ENCODE measurements at places on chromosomes 7 and 10. TPM values are rescaled to one million over a fixed set of nuclear protein-coding genes. Genes with fewer than 3 reads are reported as not detected.
A peak's percentile ranks its signal among the peaks of the same experiment; 100 is the strongest.

PSD gene
- 30.9 TPM for polyA plus RNA-seq

DNA sequence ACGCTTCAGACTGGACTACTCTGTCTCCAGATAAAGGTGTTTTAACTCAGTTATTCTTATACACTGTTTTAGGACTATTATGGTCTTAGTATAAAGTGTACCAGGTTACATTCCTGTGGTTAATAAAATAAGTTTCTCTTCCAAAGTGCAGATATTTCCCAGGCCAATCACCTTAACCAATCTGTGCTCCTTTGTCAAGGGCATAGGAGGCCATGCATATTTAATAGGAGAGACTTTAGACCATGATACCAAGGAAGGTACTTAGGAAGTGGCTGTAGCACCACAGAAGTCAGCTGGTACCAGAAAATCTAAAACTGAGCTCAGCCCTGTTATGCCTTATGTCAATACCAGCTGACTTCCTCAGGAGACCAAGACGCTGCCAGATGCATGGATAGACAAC lies 226.5 kb upstream of the TMEM72 start:
- no peak for DNase-seq

DNA sequence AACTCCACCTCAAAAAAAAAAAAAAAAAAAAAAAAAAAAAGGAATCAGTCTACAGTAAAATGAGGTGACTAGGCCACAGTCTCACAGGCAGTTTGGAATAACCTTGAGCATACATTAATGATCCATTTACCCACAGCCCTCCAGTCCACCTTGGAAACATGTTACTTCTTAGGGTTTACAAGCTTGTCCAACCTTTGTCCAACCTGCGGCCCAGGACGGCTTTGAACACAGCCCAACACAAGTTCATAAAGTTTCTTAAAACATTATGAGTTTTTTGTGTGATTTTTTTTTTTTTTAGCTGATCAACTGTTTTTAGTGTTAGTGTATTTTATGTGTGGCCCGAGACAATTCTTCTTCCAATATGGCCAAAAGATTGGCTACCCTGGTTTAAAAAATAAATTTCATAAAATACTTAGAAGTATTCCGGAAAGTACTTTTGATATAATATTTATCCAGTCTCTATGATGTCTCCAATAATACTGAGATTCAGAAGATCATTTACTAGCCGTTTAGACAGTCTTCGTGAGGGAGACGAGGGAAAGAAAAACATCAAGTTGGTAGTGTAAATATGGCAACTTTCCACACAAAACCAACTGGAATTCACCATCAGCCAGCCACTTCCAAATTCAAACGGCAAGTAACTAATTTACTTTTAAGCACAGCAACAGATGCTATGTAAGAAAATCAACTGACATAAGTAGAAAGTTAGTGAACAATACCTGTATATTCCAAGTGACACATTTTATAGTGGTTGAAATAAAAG lies 9.9 kb downstream of the BAZ1B start:
- no peak for DNase-seq

DNA sequence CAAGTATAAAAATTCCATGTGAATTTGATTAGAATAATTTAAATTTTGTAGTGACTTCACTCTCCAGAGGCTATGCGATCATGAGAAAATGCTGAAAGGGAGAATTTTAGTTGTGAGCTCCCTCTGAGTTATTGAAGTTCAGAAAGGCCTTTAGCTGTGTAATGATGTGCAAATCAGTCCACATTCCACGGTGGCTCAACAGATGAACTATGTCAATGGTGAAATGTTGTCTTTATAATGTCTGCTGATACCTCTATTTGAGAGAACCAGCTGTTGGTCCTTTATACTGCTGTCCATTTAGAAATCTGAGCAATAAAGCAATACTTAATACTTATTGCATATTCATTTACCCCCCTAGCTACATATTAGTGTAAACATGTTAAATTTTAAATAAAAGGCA lies 7.1 kb upstream of the ITGB8 start:
- no peak for DNase-seq

- DNase-seq: no peak
These were observed 21.5 kb upstream of the MYL10 start for GRCh38 chr7:101650579-101651081.

- DNase-seq: no peak
These were observed 305.1 kb downstream of the PTPRN2 start for GRCh38 chr7:158282461-158283001.

- no peak for DNase-seq
These were observed 61.1 kb downstream of the SORBS1 start for GRCh38 chr10:95500097-95500496.

- DNase-seq: no peak
These were observed 60.2 kb downstream of the THNSL1 start for GRCh38 chr10:25076506-25077177.

DNA sequence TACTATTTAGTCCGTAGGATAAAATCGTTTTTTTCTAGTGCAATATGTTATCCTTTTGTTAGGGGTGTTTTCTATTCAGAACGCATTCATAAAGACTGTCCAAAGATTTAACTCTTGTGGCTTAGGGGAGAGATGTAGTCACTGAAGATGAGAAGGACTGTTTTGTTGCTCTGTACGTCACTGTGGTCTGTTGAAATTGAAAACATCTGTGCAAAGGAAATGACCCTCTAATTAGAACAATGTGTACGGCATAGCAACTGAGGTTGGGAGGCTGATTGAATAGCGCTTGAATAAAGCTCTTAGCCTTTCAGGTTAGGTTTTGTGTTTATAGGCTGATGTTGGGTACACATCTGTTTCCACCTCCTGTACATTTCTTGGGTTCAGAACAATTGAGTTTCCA lies 453.4 kb upstream of the AKR1E2 start:
- no peak for DNase-seq

DNA sequence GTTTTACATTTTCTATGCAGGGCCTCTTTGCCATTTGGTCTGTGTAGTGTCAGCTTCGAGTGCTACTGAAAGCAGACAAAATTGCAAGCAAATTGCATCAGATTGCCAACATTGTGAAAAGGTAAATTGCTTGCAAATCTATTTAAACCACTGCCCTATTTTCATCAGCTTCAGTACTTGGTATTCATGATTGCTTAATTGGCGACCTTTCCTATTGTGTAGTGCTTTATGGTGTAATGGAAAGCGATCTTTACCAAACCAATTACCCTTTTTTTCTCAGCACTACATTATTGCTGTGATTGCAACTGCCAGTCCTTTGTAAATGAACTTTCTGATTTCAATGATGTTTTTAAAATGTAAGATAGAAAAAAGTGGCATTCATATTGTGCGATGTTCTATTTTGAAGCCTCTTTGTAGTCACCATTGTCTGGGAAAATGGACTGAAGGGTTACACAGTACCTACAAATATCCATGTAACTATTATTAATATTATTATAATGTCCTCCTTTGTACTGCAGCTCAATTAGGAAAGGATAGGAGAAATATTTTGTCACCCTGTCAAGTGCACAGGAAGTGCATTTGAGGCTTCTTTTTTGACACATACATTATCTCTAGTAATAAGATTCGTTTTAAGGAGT lies 177.7 kb upstream of the SP8 start:
- DNase-seq: no peak

DNA sequence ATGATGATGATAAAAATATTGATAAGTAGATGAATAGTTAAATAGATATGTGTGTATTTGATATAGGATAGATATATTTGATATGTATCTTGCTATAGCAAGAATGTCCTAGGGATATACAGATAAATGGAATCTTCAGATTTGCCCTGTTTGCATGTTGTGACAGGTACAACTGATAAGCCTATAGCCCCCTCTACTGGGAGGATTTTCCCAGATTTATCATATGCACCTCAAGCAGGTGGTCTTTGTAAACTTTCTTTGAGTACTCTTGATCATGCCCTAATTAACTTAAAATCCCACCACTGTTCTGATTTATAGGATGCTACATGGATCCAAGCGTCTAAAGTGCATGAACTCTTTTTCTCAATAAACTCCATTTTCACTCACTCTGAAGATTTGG lies 1050.7 kb downstream of the SORCS3 start:
- DNase-seq: no peak

GRCh38 chr7:117205873-117206272 lies 117.0 kb downstream of the WNT2 start:
- no peak for DNase-seq

DNA sequence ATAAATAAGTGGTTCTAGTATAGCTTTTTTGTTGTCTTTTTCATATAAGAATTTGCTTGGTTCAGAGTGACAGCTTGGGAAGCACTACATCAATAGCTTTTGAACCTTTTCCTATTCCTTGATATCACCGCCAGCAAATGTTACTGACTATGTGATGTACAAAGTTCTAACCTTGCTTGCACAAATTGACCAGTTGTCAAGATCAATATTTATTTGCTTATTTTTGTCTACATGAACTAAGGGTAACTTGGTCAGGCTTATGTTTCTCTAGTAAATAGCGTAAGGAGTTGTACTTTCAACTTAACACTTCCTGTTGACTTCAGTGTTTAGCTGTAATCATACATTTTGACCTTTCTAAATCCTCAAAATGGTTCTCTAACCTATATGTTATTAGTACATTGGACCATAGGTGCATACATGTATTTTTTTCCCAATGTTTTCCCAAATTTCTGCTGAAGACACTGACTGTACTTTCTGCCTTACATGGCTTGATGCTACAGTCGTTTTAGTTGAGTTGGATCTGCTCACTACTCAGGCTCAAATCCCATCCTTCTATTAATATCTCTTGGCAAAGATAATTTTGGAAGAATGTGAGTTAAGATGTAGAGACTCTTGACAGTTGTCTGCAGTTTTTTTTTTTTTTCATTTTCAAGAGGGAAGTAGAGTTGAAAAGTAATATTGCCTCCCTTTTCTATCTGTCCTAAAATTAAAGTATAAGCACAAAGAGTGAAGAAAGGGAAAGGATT lies 239.1 kb upstream of the KAT6B start:
- no peak for DNase-seq

DNA sequence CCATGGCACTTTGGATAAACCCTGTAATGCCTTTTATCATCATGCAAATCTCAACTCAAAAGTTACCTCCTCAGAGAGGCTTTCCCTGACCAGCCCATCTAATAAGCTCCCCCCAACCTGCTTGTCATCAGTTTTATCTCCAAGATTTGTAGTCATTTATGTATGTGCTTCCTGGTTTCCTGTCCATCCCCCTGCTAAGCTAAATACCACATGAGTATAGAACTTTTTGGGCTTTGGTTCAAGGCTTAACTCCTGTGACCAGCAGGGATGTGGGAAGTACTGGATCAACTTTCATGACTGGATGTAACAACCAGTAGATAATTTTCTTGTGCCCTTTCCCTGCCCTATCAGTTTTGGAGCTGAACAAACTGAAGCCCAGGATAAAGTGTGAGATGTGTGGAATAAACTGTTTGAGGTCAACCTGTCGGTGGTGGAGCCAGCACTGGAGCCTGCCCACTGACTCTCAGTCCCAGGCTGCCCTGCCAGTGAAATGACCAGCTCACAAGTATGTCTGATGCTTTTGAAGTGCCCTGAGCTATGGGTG lies 148.6 kb downstream of the CYP26A1 start:
- DNase-seq: no peak

SCART1 gene
- 3.9 TPM for polyA plus RNA-seq

KBTBD2 gene
- polyA plus RNA-seq: 13.3 TPM

TFR2 gene
- polyA plus RNA-seq: 1.1 TPM

ASB10 gene
- not detected for polyA plus RNA-seq

GIMAP7 gene
- 8.4 TPM for polyA plus RNA-seq

DNA sequence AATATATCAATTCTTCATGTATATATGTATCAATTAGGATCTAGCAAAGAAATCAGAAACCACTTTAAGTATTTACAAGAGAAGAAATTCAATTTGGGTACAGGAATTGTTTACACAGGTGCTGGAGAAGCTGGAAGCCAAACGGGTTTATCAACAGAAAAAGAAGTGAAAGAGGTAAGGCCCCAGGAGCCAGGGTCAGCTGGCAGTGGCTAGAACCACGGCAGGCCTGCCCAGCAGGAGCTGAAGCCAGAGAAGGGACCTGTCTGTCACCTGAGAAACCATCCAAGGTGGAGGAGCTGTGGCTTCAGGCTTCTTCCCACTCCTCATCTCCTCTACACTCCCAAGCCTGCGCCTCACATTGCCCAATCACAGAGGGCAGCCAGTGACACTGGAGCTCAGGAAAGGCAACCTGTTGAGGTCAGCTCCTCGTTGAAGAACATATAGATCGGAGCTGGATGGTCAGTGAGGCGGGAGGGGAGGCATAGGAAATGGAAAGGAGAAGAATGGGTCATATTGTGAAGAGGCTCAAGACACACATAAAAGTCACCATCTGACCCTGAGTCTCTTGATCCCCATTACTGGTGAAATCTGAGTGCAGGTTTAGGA lies 182.6 kb downstream of the REEP3 start:
- DNase-seq: peak; percentile 82

DNA sequence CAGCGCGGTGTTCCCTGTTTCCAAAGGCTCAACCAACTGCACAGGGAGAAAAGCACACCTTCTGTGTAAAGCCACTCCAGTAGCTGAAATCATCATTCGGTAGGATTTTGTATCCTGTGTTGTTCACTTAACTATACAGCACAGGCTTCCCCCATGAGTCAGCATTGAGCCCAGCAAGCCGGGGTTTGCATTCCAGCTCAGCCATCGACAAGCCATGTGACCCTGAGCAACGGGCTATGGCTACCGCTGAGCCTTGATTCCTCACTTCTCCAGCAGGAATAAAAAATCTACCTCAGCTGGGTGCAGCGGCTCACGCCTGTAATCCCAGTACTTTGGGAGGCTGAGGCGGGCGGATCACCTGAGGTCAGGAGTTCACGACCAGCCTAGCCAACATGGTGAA lies 44.1 kb upstream of the ATP6V0A4 start:
- DNase-seq: no peak

ENTPD7 gene
- 1.8 TPM for polyA plus RNA-seq

DNA sequence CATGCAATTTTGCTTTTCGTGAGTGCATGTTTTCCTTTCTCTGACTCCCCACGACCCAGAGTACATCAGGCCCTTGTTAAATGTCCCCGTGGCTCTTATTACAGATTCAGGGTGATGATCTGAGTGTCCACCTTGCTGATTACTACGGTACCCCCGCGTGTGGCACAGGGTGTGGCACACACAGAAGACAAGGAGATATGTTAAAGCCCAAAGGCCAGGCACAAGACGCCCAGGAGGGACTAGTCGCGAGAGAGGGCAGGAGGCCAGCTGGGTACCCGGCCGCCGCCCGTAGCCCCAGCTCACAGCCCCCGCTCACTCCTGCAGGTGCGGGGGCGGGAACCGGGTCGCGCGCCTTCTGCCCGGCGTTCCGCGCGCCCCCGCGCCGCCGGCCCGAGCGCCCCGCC lies 281 bp upstream of the EXOC6 start:
- no peak for DNase-seq

AOAH gene
- 2.6 TPM for polyA plus RNA-seq
